Mesothelial cell of epicardium (in vitro differentiated cells): ENCODE measurements at places on chromosomes 3 and 15. TPM values are rescaled to one million over a fixed set of nuclear protein-coding genes. Genes with fewer than 3 reads are reported as not detected.

DNA sequence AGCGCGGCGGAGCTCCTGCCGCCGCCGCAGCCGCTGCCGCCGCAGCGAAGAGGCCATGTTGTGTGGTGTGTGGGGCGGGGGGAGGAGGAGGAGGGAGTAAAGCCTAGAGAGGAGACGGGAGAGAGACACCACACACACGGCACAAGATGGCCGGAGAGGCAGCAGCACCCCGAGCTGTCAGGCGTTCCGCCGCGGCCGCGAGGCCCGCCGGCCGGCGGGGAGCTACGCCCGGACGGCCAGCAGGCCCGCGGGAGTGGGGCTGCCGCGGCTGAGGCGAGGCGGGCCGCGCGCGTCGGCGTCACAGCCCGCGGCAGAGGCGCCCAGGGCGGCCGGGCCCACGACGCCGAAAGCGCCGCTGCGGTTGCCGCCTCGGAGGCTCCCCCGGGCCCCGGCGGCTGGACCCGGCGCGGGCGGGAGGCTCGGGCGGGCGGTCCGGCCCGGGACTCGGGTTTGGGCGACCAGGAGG lies 17.4 kb upstream of the CHD2 start:
- H3K4me1 ChIP-seq: peaks cover 55% of the 10 kb centered on the region
- H3K4me3 ChIP-seq: peak overlapping the region; percentile 92
- peak overlapping the region; percentile 72 for H3K27ac ChIP-seq
- peaks cover 17% of the 10 kb centered on the region for H3K36me3 ChIP-seq
- DNase-seq: no peak
- H3K27me3 ChIP-seq: no peaks in the 10 kb centered on the region

- no peak overlapping the region for H3K27ac ChIP-seq
- no peak for DNase-seq
- H3K36me3 ChIP-seq: peaks cover 1% of the 10 kb centered on the region
- no peak overlapping the region for H3K4me3 ChIP-seq
- no peaks in the 10 kb centered on the region for H3K4me1 ChIP-seq
- H3K27me3 ChIP-seq: no peaks in the 10 kb centered on the region
Measured at GRCh38 chr3:133849346-133849745, 43.7 kb downstream of the SRPRB start.

DNA sequence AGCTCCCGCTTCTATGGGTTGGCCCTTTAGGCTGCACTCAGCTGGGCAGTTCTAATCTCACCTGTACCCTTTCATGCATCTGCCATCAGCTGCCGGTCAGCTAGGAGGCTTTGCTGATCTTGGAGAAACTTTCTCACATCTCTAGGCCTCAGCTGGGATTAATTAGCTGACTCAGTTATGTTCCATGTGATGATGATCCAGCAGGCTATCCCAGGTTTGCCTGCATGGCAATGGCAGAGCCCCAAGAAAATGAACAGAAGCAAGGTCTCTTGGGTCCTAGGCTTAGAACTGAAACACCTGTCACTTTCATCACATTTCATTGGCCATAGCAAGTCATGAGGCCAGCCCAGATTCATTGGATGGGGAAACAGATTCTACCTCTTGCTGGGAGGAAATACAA lies 304.6 kb upstream of the TBC1D5 start:
- no peaks in the 10 kb centered on the region for H3K27me3 ChIP-seq
- DNase-seq: no peak
- H3K36me3 ChIP-seq: no peaks in the 10 kb centered on the region
- H3K4me1 ChIP-seq: peaks cover 8% of the 10 kb centered on the region
- no peak overlapping the region for H3K4me3 ChIP-seq

GRCh38 chr15:71279757-71280141 lies 164.5 kb downstream of the THSD4 start:
- H3K4me3 ChIP-seq: no peak overlapping the region
- H3K27ac ChIP-seq: peak overlapping the region; percentile 95
- no peak for DNase-seq
- peaks cover 71% of the 10 kb centered on the region for H3K4me1 ChIP-seq
- H3K36me3 ChIP-seq: no peaks in the 10 kb centered on the region

- no peaks in the 10 kb centered on the region for H3K4me1 ChIP-seq
- H3K27ac ChIP-seq: no peak overlapping the region
- no peaks in the 10 kb centered on the region for H3K36me3 ChIP-seq
- H3K27me3 ChIP-seq: no peaks in the 10 kb centered on the region
Measured at GRCh38 chr3:99477650-99478049, 160.7 kb upstream of the COL8A1 start.

GRCh38 chr3:43417133-43417532 lies 130.8 kb downstream of the SNRK start:
- peaks cover 5% of the 10 kb centered on the region for H3K36me3 ChIP-seq
- no peak overlapping the region for H3K27ac ChIP-seq
- H3K4me1 ChIP-seq: peaks cover 12% of the 10 kb centered on the region
- no peak overlapping the region for H3K4me3 ChIP-seq
- H3K27me3 ChIP-seq: no peaks in the 10 kb centered on the region

ACP3 gene
- 25.5 to 28.0 TPM (median 27.8 TPM) in 3 replicates for total RNA-seq
